ENCODE measurements at places on chromosomes 1 and 21. TPM values are rescaled to one million over a fixed set of nuclear protein-coding genes. Genes with fewer than 3 reads are reported as not detected.

Gene BTG3
- polyA plus RNA-seq = 40.3 TPM

Gene PADI4
- polyA plus RNA-seq = 1.8 TPM

Gene PTGS2
- 1.1 TPM for polyA plus RNA-seq

DNA sequence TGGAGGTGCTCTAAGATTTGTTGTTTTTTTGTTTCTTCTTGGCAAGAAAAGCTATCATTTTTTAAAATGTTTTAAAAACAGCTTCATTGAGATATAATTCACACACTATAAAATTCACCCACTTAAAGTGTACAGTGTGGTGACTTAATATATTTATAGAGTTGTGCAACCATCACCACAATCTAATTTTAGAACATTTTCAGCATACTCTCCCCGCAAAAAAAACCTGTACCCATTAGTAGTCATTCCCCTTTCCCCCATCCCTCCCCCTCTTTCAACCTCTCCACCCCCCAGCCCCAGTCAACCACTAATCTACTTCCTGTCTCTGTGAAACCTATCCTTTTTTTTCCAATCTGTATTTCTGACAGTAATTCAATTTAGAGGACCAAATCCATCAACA, 30.6 kb downstream of the ZC3H11B start:
- no peak for DNase-seq

GRCh38 chr1:153659175-153659534, 652 bp downstream of the SNAPIN start:
- no peak for DNase-seq

- DNase-seq = no peak
Observed at GRCh38 chr1:8018492-8019228, 7.4 kb downstream of the ERRFI1 start.

DNA sequence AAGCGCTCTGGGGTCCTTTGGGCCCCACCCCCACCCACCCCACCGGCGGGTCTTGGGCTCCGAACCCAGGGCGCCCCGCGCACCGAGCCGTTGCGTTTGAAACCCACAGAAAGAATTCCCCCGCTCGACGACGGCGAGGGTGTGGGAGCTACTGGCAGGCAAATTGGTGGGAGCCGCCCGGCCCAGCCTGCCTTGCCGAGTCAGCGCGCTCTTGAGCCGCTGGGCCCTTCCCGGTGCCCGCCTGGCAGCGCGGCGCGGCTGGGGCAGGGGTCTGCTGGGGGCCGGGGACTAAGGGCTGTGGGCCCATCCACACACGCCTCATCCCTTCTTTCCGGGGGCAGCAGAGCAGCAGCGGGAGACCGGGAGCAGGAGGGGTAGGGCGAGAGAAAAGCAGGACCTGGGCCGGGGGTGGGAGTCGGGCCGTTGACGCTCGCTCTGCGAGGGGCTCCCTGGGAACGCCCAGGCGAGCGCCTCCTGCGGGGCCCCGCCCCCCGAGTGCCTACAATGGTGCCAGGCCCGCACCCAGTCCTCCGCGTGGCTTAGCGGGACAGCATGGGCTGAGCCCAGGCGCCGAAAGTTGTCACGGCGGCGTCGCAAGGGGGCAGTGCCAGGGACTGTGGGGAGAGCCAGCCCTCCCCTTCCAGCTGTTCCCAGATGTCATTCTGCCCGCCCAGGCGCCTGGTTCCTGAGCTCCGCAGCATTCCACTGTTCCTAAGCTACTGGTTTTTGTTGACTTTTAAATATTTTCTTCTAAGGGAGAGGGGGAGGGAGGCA, at the start of gene C1orf94:
Gene C1orf94, plus strand, starts transcription at position 78 of the 774 bp plus-strand sequence. CDS start 883 bp downstream, outside the sequence.
- no peak for DNase-seq

GRCh38 chr1:66371233-66372005, 162.5 kb upstream of the SGIP1 start:
- no peak for DNase-seq

DNA sequence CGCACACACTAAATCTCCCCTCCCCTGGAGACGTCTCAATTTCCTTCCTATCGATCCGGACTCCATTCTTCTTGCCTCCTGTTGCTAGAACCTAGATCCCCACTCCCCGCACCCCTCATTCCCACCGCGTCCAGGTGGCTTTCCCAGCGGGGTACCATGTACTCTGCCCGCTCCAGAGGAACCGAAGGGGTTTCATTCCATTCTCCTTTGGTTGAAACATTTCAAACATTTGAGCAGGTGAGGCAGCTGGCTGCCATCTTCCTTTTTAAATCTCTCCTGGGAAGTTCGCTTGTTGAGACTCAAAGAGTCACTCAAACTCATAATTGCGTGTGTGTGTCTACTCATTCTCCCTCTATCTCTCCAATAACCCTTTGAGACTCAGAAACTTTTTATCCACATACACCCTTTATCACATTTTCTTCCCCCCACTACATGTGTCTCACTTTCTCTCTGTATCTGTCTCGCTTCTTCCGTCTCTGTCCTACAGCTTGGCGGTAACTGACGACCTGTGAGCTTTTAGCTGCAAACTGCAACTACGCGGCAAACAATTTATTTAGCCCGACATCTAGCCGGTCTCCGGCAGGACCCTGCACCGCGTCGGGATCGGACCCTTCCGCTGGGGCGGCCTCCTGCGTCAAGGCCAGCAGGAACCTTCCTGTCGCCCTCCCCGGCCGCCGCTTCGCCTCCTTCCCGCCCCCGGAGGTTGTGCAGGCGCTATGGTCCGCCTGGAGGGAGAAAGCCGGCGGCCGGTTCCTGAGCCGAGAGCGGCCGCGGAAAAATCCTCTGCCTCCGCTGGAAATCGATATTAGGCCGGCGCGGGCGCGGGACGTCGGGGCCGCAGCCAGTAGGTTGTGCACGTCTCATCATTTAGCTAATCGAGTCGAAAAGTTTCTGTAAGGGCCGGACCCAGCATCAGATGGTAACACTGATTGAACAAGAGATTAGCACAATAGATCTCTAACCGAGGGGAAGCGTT, 3.0 kb upstream of the FOXD3 start:
- no peak for DNase-seq

GRCh38 chr1:162165528-162165927, 96.0 kb downstream of the NOS1AP start:
- no peak for DNase-seq

- DNase-seq = no peak
Observed at GRCh38 chr1:119646521-119647227, 1.4 kb downstream of the ZNF697 start.

- no peak for DNase-seq
Observed at GRCh38 chr21:27154451-27155129, 187.7 kb upstream of the ADAMTS5 start.
